ENCODE measurements at places on chromosomes 1 and 21.

- no peak for DNase-seq
Measured at GRCh38 chr1:240304466-240304865, 212.8 kb downstream of the FMN2 start.

- no peak for DNase-seq
Measured at GRCh38 chr1:147083919-147084272, 88.4 kb downstream of the PRKAB2 start.

- no peak for DNase-seq
Measured at GRCh38 chr21:45381036-45381787, 23.8 kb upstream of the COL18A1 start.

DNA sequence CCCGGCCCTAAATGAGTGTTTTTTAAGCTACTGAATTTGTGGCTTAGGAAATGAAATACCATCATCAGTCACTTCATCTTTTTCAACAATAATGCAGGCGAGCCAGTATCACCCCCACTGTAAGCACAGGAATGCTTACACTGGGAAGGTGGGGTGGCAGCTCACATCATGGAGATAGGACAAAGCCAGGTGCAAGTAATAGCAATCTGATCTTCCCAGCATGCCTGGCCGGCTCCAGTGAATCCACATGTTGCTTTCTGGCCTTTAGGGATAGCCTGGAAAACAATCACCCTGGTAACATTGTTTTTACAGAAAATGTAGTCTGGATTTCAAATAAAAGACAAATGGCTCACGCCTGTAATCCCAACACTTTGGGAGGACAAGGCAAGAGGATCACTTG is 140.9 kb upstream of the SOD1 start:
- DNase-seq, result no peak

- DNase-seq, result no peak
Measured at GRCh38 chr1:173257805-173258204, 50.7 kb upstream of the TNFSF4 start.

GRCh38 chr1:34865573-34865972 is 6.0 kb upstream of the SMIM12 start:
- DNase-seq, result no peak

GRCh38 chr1:32706491-32706890 is 3.9 kb upstream of the SYNC start:
- DNase-seq, result no peak

GRCh38 chr1:37809942-37810341 is 1.9 kb upstream of the YRDC start:
- DNase-seq, result no peak

DNA sequence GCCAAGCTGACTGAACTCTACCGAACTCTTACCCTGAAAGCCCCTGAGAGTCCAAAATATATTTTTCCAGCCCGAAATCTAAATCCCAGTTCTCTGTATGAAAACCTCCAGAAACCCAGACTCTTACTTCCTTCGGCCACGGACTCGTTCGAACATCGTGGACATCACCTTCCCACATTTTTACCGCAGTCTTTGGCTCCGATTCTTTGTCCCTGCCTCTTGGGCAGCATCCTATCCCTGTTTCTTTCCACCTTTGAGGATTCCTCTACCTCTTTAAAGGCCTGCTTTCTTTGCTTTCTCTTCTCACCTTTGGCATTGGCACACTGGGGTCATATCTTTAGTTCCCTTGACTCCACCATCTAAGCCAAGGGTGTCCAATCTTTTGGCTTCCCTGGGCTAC is 932 bp upstream of the USP24 start:
- no peak for DNase-seq

DNA sequence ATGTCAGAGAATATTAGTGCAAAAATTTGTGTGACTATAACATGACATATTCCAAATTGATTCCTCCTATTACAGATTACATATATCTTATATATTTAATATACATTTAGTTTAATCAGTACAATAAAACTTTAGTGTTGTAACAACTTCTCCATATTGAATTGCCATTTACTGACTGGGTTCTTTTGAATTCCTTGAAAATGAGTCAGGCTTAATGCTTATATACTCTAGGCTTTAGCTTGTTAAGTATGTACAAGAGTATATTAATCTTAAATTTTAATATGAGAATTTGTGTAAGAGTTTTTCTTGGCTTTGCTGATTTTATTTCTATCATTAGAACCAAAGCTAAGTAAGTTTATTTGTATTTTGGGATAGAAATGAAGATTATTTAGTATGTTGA is 40.3 kb downstream of the XPR1 start:
- DNase-seq, result no peak

DNA sequence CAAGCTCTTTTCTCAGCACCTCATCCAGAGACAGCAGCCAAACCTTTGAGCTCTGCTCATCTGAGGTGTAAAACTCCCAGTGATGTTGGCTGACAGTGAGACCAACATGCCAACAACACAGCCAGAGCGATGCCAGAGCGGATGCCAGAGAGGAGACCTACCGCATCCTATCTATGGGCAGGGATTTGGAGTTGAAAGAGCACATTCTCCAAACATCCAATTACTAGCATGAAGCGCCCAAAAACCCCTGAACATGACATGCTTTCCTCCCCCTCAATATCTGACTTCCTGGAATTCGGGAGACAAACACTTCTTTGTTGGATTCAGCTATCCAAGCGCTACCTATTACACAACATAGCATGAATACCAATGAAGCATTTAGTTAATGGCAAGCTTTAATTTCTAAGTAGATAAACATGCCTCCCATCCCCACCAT is 23.1 kb upstream of the PAXBP1 start:
- no peak for DNase-seq
